ENCODE measurements at places on chromosomes 16 and 17.

DNA sequence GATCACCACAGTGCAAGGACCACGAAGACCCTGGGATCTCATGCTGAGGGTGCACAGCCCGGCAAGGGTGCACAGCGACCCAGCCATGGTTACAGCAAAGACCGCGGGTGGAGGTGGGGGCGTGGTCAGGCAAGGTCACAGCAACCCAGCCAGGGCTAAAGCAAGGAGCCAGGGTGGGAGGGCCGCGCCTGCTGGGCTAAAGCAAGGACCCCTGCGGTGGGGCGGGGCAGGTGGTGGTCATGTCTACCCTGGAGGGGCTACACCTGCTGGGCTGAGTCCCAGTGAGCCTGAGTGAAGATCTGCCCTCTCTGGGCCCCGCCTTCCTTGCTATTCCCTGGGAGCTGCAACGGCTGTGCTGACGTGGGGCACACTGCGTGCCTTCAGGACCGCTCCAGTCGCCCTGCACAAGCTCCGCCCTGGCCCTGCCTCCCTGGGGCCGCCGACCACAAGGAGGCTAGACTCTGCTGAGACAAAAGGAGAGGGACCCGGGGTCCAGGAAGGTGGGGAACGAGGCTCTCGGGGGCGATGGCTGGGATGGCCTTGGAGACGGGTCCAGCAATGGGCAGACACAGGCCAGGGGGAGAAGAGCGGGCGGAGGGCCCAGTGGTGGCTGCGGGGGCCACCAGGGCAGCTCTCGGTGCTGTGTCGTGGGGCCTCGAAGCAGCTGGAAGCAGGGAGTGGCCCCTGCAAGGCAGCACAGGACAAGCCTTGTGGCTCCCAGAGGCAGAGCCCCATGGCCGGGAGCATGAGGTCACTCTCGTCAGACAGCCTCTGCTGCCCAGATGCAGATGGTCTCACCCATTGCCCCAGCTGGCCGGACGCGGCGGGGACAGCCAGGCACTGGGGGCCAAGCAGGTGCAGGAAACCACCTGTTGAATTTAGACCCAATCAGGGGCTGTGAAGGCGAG lies 52.8 kb downstream of the CBFA2T3 start:
- DNase-seq: no peak

- no peak for DNase-seq
Measured at GRCh38 chr16:89641458-89642119, 15.9 kb downstream of the CHMP1A start.

- no peak for DNase-seq
Measured at GRCh38 chr17:77493238-77493820, 352.6 kb downstream of the SEC14L1 start.

- no peak for DNase-seq
Measured at GRCh38 chr17:40015998-40016985, 1.1 kb downstream of the CSF3 start.

DNA sequence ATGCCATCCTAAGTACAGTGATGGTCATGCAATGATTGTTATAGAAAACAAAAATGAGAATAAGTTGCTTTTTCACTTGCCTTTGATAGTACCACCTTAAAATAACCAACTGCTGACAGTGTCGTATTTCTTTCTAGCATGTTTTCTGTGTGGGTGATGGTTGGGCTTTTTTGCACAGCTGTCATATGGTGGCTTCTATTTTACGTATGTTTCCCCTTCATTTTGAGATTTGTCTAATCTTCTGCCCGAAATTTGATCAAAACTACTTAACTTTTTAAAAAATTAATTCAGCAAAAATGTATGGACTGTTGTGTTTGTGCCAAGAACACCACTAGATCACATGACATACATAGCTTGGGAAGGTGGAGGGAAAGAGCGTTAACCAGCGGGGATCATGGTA lies 90.7 kb downstream of the CLEC16A start:
- no peak for DNase-seq

DNA sequence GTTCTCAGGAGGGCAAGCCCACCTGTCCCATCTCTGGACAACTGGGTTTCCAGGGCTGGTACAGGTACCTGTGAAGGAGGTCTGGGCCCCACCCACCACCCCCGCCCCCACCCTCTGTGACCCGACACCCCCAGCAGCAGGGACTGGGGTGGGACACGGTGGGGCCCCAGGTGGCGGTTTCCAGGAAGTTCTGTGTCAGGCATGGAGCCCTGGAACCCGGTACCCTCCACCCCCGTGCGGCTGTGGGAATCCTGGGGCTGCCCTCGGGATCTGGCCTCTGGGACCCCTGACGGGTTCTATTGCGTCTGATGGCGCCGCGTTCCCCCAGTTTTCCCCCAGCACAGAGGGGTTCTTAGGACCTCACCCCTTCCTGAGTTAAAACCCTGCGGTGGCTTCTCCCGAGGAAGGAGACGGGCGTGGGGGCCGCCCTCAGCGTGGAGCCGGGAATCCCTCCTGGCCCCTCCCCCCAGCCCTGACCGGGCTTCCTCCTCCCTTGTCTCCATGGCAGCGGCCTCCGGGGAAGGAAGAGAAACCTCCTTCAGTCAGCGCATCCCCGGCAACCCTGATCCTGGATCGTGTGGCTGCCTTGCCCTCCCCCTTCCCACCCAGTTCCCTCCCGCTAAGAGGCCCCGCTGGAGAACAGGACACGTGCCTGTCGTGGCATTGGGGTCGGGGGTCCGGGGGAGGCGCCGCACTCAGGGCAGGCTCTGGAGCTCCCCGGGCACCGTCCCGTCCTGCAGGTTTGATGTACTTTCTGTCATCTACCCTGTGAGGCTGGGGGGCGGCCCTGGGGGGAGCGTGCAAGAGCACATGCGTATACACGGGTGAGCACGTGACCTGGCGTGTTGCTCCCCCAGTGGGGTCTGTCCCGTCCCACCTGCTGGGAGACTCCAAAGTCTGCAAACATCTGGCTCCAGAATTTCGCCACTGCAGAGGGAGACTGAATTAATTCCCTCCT lies 30.3 kb downstream of the CACNA1H start:
- no peak for DNase-seq

DNA sequence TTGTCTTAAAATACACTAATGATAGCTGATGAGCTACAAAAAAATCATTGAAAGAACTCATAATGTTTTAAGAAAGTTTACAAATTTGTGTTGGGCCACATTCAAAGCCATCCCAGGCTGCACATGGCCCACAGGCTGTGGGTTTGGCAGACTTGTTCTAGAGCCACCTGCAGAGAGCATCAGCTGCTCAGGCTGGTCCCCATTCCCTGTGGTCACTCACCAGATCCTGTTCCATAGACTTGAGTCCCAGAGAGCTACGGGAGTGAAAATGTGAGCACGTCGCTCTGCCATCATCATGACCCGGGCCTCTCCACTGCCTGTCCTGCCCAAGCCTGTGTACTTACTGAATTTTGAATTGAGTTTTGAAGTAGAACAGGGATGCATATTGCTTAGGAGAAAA lies 6.9 kb downstream of the SLC26A11 start:
- no peak for DNase-seq

- no peak for DNase-seq
Measured at GRCh38 chr16:84072014-84072413, 29.4 kb upstream of the SLC38A8 start.

DNA sequence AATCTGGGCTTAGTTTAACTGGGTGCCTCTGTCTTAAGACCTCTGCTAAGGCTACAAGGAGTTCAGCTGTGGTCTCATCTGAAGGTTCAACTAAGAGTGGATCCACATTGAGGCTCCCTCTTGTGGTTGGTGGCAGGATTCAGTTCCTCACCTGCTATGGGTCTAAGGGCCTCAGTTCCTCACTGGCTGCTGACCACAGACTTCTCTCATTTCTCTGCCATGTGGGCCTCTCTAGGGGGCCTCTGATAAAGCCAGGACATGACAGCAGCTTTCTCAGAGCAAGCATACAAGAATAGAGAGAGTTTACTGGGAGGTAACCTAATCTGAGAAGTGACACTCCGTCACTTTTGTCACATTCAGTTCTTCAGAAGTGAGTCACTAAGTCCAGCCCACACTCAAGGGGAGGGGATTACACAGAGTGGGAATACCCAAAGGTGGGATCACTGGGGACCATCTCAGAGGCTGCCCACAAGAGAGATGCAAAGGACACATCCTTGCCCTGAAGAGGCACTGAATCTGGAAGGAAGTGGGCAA lies 19.2 kb upstream of the ABAT start:
- DNase-seq: no peak

GRCh38 chr16:25291580-25291979 lies 33.9 kb upstream of the ZKSCAN2 start:
- no peak for DNase-seq

- no peak for DNase-seq
Measured at GRCh38 chr17:74135391-74136167, 67.9 kb upstream of the RPL38 start.

- no peak for DNase-seq
Measured at GRCh38 chr16:50696575-50697420, 3.4 kb downstream of the NOD2 start.

DNA sequence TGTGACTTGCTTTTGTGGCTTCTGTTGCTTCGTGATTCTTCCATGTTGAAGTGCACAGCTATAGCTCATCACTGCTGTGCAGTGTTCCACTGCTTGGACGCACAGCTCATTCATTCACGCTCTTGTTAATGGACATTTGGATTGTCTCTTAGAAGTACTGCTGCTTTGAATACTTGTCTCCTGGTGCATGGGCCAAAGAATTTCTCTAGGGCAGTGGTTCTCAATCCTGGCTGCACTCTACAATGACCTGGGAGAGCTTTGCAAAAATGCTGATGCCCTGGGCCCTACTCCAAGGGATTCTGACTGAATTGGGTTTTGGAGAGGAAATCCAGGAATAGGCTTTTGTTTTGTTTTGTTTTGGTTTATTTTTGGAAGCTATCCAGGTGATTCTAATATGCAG lies 20.0 kb downstream of the CCL17 start:
- DNase-seq: no peak

DNA sequence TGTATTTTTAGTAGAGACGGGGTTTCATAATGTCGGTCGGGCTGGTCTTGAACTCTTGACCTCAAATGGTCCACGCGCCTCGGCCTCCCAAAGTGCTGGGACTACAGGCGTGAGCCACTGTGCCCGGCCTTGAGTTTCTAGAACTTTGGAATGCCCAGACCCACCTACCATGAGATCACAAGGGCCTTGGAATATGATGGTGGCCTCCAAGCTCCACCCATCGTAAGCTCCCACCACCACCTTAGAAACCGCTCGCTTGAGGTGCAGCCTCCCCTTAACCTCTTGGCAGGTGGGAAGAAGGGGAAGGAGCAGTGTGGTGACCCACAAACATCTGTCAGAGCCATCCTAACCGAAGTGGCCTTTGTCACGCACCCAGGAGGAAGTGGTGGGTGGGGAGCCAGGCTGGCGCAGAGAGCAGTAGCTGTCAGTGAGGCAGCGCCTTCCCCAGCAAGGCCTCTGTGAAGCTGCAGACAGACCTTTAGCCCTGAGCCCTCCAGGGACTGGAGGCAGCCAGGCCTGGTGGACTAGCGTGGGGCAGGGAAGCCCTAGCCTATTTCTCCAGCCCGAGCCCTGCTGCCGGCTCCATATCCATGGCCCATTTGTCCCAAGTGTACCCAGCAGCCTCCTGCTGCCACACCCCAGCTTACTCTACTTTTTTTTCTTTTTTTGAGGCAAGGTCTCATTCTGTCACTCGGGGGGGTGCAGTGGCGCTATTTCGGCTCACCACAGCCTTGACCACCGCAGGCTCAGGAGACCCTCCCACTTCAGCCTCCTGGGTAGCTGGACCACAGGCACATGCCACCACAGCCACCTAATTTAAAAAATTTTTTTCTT lies 13.1 kb upstream of the SEPHS2 start:
- no peak for DNase-seq

GRCh38 chr17:17467016-17467415 lies 9.8 kb upstream of the MED9 start:
- no peak for DNase-seq

DNA sequence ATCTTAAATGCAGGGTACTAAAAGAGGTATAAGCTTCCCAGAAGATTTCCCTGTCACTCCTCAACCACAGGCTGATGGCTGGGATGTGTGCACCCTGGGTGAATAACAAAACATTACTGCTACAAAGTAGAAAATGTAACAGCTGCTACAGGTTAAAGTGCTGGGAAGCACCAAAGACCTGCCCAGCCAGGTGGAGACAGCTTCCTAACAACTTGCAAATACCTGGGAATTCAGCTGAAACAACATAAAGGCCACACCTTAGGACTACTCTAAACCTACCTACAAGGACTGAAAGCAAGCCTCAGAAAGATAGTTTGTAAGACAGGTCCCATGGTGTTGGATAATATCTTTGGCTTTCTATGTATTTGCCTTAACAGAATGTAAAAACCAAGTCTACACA lies 118.5 kb downstream of the CEP112 start:
- no peak for DNase-seq

DNA sequence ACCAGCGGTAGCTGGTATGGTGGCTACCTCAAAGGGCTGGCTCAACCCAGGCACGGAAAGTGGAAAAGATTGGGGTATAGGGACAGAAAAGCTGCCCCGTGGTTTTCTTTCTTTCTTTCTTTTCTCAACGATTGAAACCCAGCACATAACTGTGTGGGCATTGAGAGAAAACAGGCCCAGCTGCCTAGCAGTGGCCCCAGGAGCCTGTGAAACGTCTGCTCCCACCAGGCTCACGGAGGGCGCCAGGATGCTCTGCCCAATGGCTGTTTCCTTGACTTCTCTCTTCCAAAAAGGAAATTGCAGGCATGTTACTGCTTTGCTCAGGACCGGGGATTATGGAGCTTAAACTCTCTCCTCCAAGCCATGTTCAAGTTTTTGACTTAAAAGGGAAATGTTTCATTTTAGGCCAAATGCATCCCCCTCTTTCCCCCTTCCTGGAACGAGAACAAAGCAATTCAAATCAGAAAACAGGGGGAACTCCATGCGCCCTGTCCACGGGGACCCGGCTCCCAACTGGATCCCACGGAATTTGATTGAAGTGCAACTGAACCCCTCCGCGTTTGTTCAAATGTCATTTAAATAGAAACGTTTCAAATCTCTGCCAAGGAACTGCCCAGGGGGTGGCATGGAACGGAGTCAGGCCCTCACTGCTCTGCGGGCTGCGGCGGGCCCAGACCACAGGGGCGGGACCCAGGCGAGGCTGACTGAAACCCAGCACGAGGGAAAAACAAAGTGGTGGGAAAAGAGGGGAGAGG lies 133.5 kb downstream of the RGS9 start:
- DNase-seq: no peak

- DNase-seq: no peak
Measured at GRCh38 chr17:4584101-4584916, at the start of gene SMTNL2. Gene SMTNL2, plus strand, starts transcription at chr17:4584529. Its CDS starts 77 bp downstream, at chr17:4584606.

DNA sequence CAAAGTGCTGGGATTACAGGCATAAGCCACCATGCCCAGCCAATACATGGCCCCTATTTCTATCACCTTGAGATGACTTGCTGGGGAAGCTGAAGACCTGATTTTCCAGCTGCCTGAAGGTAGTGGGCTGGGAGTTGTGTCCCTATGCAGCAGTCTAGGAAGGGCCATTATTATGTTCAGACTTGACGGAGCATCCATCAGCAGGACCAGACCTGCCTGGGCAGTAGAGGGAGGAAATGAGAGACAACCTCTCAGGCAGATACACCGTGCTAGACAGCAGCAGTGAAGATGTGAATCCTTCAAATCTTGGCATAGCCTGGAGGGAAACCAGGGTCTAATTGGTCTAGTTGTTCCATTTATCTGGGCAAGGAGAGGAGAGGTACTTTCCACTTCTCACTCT lies 35.6 kb upstream of the PHOSPHO1 start:
- no peak for DNase-seq

- DNase-seq: no peak
Measured at GRCh38 chr17:56890906-56891674, 22.8 kb downstream of the TRIM25 start.

GRCh38 chr17:68910251-68910705 lies 44.9 kb downstream of the ABCA8 start:
- DNase-seq: no peak
